ENCODE measurements at places on chromosomes 6 and 20. TPM values are rescaled to one million over a fixed set of nuclear protein-coding genes. Genes with fewer than 3 reads are reported as not detected.

- no peak overlapping the region for H3K4me3 ChIP-seq
- H3K36me3 ChIP-seq, result peaks cover 50% of the 10 kb centered on the region
- DNase-seq, result peak; percentile 26
- no peak overlapping the region for H3K27ac ChIP-seq
- H3K27me3 ChIP-seq, result no peaks in the 10 kb centered on the region
Measured at GRCh38 chr6:158694913-158695312, 45.1 kb downstream of the SYTL3 start.

The F13A1 gene
- not detected for total RNA-seq

GRCh38 chr6:6695625-6696276 lies 107.2 kb downstream of the LY86 start:
- H3K4me1 ChIP-seq, result peaks cover 4% of the 10 kb centered on the region
- DNase-seq, result no peak
- H3K36me3 ChIP-seq, result peaks cover 1% of the 10 kb centered on the region
- H3K4me3 ChIP-seq, result no peak overlapping the region
- peak overlapping the region; percentile 2 for H3K27ac ChIP-seq

DNA sequence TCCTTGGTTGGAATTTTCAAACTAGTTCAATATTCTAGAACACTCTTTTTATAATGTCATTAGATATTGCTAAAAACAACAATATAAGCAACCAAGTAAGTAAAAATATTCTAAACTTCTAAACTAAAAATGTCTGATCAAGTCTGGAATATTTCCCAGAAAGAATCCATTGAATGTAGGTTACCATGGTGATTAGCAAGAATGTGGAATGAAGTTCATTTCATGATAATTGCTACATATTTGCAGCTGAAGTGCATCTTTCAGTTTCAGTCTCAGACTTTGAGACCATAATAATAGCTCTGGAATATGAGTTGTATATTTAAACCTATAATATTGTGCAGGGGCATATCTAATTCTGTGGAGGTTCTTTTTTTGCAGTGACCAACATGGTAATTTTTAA lies 61.0 kb upstream of the NKAIN2 start:
- DNase-seq, result no peak
- H3K27ac ChIP-seq, result no peak overlapping the region
- no peaks in the 10 kb centered on the region for H3K4me1 ChIP-seq

DNA sequence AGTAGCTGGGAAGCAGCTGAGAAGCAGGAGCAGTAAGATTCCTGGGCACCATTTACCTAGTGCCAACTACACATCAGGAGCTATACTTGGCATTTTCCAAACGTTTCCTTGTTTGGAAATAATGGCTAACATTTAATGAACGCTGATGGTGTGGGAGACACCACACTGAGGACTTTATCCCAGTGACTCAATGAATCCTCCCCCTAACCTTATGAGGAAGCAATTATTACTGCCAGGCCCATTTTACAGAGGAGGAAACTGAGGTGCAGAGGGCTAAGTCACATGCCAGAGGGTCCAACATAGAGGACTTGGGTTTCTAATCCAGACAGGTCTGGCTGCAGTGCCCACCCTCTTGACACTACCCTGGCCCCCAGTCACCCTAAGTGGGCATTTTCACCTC lies 6.1 kb downstream of the PTGIS start:
- H3K36me3 ChIP-seq, result peaks cover 13% of the 10 kb centered on the region
- DNase-seq, result no peak
- no peak overlapping the region for H3K4me3 ChIP-seq
- no peak overlapping the region for H3K27ac ChIP-seq

The OR2H1 gene
- total RNA-seq, result not detected

GRCh38 chr20:38804682-38805501 lies 605 bp upstream of the PPP1R16B start:
- no peaks in the 10 kb centered on the region for H3K27me3 ChIP-seq
- H3K4me3 ChIP-seq, result peak overlapping the region; percentile 88
- peak; percentile 94 for DNase-seq
- peaks cover 22% of the 10 kb centered on the region for H3K36me3 ChIP-seq
- peak overlapping the region; percentile 98 for H3K27ac ChIP-seq
